ENCODE measurements at places on chromosomes 2 and 18. TPM values are rescaled to one million over a fixed set of nuclear protein-coding genes. Genes with fewer than 3 reads are reported as not detected.

ALK gene
- 0.21 TPM for polyA plus RNA-seq

GGCX gene
- polyA plus RNA-seq = 17.8 TPM

C2orf15 gene
- 2.3 TPM for polyA plus RNA-seq

DNA sequence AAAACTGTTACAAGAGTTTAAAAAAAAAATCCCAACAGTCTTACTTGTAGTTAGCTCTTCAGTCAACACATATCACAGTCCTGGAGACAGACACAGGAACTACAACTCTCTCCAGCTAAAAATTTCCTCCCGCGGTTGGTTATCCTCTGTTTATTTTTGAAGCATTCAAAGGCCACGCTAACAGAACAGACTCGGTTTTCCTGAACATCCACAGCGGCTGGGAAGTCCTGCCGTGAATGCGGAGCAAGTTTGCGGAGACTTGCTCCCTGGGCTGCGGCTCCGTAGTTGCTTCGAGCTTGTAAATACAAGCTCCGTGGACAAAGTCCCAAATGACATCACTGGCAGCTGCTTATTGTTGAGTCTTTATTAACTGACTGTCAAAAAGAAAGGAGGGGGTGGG lies at the start of gene NCKAP5:
NCKAP5 (minus strand) TSS at position 292 of the 400 bp plus-strand sequence. CDS start 50,937 bp downstream, outside the sequence.
- DNase-seq = no peak

DNA sequence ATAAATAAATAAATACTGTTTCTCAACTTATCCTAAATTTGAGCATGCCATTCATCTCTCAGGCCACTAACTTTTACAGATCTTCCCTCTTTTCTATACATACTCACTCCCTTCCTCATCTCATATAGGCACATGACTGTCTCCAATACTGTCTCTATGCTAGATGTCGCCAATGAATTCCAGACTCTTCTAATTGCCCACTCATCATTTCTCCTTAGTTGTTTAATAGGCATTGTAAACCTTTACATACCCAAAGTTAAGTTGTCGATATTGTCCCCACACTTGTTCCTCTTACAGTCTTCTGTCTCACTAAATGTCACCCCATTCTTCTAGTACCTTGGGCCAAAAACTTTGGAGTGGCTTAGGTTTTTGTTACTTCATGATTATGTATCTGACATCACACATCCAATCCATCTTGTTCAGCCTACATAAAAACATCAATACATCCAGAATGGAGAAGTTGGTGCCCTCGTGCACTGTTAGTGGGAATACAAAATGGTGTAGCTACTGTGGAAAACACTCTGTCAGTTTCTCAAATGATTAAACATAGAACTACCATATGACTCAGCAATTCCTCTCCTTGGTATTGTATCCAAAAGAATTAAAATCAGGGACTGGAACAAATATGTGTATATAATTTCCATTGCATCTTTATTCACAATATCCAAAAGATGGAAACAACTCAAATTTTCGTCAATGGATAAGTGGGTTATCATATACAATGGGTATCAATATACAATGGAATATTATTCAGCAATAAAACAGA lies 935.1 kb downstream of the SLC4A3 start:
- no peak for DNase-seq

DNA sequence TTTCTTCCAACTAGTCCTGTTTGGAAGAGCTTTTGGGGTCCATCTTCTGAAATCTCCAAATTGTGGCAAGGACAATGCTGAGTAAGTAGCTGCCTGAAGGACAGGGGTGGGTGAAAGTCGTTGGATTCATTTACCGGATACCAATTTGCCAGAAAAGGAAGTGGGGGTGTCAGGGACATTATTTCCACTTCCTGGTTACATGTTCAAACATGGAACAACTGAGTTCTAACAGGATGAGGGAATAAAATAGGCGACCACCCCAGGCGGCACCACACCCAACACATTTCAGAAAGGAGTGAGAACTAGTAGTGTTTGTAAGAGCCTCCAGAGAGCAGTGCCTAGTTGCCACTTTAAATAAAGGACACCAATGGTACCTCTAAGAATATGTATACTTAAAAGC lies 158.6 kb upstream of the SERTAD2 start:
- DNase-seq = no peak

DNA sequence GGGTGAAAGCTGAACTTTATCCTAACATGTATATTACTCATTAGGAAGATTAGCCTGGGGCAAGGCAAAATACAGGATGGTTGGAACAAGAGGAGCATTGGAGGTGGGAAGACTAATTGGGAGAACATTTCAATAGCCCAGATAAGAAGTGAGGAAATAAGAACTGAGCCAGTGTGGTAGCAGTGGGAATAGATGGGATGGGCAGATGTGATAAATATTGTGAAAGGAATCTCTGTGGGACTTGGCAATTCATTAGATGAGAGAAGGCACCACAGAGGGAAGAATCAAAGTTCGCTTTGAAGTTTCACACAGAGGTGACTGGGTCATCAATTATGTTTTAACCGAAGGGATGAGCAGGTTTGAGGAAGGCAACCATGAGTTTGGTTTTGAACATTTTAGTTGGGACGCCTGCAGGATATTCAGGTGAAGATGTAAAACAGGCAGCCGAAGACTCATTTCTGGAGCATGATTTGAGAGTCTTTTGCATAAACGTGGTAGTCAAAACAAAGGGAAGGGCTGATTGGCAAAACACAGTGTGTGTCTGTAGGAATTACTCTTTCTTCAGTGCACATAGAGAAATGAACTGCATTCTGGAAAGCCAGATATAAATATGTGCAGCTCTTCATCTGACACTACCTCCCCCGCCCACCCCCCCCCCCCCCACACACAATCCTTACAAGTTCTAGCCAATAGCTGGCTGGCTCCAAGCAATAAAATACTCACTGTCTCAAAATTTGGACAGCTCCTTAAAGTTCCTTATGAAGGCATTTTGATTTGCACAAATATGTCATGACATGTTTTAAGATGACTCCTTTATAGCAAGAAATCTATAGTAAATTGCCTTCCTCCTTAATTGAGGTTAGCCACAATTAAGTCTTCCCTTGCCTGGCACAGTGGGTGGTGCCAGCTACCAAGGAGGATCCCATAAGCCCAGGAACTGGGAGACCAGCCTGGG lies 1.9 kb upstream of the SLC1A4 start:
- no peak for DNase-seq

GRCh38 chr2:23564615-23564960 lies 179.6 kb downstream of the KLHL29 start:
- DNase-seq = no peak

GRCh38 chr2:127592761-127593227 lies 53.2 kb upstream of the GPR17 start:
- DNase-seq = no peak

- DNase-seq = no peak
Measured at GRCh38 chr2:31828891-31829290, 181.9 kb downstream of the MEMO1 start.

GRCh38 chr18:44054514-44054913 lies 626.2 kb upstream of the SETBP1 start:
- DNase-seq = no peak

Measured in thymus (tissue), 14 donors.